ENCODE measurements at places on chromosomes 7 and 10.

DNA sequence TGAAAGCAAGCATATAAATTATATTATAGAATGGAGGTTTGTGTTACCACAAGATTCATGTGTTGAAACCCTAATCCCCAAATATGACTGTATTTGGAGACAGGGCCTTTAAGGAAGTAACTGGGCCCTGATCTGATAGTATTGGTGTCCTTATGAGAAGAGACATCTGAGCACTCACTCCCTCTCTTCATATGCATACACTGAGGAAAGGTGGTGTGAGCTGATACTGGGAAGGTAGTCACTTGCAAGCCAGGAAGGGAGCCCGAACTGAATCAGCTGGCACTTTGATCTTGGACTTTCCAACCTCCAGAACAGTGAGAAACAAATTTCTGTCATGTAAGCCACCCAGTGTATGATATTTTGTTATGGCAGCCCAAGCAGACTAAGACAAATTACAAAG is 66.9 kb upstream of the RHOBTB1 start:
- DNase-seq = no peak

- peak; percentile 59 for DNase-seq
These were observed 17.6 kb upstream of the IMPDH1 start for GRCh38 chr7:128427289-128427891.

- peak; percentile 61 for DNase-seq
These were observed 918 bp upstream of the RPEL1 start for GRCh38 chr10:103244666-103245271.

GRCh38 chr10:61663466-61663865 is 737 bp downstream of the CABCOCO1 start:
- DNase-seq = no peak

GRCh38 chr10:75379212-75379724 is 22.3 kb downstream of the ZNF503 start:
- no peak for DNase-seq

DNA sequence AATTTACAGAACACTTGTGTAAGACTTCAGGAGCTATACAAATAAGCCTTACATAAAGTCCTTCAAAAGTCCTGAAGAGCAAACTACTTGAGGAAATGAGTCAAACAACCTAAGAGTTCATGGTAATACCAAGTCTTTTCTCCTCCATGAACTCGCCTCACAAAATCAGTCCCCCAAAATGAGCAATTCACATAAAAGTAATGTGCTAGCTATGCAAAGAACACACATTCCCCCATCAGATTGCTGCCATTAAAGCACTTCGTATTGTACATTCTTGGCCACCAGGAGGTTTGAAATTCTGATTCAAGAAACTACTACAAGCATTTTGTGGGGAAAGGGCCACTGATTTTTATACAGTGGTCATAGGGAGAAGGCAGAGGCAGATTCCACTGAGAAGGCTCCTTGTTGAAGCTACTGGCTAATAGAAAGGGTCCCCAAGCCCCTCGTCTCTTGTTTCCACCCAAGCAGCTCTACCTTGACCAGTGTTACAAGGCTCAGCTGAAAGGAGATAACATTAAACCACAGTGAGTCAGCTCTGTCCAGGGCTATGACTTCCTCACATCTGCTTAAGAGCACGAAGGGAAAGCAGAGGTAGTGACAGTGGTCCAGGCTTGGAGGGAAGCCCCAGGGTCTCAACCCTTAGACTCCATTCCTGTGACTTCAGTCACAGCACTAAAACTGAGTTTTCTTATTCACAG is 115.2 kb upstream of the CDK1 start:
- DNase-seq = peak; percentile 7

DNA sequence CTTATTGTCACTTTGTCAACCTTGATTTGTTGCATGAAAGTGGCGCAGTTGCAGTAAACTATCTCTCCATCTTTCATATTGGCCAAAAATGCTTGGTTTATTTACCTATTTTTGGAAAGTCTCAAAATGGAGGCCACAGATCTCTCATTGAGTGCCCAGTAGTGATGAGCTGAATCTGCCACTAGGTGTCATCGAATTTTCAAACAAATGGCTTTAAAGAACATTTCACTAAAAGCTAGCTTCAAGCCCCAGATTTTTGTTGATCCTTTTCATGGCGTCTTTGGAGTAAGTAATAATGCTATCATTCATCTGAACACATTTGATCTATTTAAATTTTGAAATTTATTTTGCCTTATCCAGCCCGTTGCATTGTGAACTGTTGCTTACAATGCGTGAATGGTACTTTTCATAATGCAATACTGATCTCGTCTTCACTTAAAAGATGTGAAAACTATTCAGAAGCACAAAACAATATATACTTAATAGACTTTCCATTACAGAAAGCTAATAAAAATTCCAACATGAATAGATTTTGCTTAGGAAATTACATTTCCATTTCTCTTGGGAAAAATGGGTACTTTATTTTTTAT is 236.2 kb downstream of the DNAJB9 start:
- no peak for DNase-seq

DNA sequence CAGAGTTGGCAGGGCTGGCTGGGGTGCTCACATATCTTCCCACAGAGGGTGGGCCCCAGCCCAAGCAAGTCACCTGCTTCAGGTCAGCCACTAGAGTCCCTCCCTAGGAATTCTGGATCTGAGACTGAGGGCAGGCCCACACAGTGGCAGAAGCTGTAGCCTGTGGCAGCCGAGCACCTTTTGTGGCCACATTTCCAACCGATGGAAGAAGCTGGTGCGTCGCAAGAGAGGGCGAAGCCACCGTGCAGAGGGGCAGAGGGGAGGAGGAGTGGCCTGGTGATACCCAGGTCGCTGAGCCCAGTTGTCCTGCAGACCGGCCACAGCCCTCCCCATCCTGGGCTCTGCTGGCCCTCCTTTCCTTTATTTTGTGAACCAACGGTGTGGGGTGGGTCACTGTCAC is 5.3 kb downstream of the POLM start:
- DNase-seq = no peak

- no peak for DNase-seq
These were observed 20.9 kb downstream of the RAMP3 start for GRCh38 chr7:45178241-45179225.

DNA sequence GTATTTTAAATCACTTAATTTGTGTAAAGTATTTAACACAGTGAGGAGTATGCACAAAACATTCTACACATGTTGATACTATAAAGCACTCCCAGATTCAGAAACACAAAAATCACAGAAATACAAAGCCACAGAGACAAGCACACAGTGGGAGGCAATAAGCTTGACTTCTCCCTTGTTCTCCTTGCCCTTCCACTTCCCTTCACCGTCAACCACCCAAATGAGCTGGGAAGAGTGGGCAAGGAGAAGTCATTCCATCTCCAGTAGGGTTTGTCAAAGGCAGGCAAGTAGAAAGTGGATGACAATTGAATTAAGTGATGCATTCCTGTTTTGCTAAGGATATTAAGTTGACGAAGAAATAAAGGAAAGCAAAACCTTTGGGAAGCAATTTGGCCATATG is 4.2 kb upstream of the TMEM139 start:
- no peak for DNase-seq

- no peak for DNase-seq
These were observed 94.2 kb downstream of the CUBN start for GRCh38 chr10:17035446-17035845.

- DNase-seq = no peak
These were observed 18.8 kb downstream of the TET1 start for GRCh38 chr10:68578974-68579373.

GRCh38 chr10:28928484-28928883 is 251.2 kb downstream of the BAMBI start:
- DNase-seq = no peak

- no peak for DNase-seq
These were observed 79.5 kb downstream of the FAM185A start for GRCh38 chr7:102828286-102828685.

GRCh38 chr7:130218806-130219620 is 11.4 kb downstream of the SSMEM1 start:
- no peak for DNase-seq

DNA sequence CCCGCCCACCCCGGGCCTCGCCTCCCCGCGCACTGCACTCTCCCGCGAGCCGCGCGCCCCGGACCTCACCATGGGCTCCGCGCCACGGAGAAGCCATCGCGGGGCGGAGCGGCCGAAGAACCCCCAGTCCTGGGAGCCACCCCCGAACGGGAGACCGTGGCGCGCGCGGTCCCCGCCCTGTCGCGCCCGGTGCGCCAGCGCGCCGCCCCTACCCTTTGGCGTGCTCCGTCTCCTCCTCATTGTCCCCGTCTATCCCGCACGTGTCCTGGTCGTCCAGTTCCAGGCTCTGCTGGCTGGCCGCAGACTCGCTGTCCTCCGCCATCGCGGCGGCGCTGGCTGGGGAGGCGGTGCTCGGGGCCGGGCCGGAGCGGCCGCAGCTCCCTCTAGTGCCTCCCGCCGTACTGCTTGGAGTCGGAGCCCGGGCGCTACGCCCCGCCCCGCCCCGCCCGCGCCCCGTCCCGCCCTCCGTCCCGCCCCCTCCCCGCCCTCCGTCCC is at the start of gene NMT2:
TSS of gene NMT2 (minus strand) at position 403 of the 495 bp plus-strand sequence. CDS start at position 322, 81 bp downstream.
- no peak for DNase-seq

DNA sequence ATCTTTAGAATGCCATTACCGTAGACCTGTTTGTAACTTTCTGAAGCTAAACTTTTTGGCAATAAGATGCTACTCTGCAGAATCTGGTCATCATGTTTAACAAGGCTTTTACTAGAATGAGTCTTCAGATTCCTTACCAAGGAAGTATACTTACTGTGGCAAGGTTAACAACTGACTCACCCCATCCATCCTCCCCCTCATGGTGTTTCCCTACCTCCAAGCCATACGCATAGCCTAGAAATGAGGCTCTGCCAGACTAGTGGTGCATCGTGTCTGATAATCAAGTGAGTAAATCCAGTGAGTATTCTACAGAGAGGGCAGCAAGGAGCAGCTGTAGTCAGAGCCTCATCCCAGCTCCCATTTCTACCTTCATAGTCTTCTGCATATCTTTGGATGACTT is 223.6 kb downstream of the IPMK start:
- no peak for DNase-seq

DNA sequence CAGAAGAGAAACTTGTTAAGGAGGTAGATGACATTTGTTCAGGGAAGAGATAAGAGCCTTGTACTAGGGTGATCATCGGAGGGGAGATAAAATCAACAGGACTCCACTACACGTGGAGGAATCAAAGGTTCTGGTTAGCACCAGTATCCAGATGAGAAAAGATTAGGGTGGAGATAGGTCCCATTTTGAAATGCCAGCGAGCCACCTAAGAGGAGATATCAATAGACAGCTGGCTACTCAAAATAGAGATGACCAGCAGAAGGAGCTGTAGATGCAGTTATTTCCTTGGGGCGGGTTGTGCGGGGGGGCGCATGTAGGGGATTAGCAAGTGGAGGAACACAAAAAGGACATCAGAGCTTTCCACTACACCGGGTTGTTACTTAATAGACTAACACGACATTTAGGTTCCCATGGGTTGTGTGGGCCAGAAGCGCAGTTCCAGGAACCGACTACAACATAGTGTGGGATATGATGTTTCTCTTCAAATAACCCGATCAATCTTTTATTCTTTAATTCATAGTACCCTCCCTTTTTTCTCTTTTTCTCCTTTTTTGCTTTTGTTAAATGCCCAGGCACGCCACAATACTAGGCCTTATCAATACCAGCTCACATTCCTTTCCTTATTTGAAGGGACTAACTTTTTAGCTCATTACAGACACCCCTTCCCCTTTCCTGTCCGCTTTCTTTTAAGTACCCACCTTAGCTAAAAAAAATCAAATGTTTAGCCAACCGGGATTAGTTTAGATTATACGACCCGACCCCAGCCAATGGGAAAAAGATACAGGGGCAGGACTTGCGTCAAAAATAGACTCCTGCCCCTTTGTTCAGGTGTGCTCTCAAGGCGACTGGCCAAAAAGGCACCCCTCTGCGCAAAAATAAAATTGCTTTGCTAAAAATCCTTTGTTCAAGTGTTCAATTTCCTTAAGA is 2.0 kb upstream of the KIF11 start:
- no peak for DNase-seq

DNA sequence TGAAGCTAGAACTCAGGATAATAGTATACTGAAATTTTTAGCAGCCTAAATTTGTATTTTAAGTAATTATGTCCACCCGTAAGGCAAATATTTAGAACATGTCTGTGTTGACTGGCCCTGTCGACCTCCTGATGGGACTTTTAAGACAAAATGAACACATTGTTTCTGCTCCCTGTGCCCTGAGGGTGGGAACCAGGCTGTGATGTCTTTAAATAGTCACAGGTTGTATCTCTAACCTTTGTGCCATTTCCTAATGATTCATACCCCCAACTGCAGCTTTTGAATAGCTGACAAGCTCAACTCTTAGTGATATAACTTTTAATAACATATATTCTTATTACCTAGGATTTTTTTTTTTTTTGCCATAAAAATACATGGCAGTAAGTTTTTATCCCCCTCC is 494.9 kb upstream of the AKR1E2 start:
- DNase-seq = no peak

GRCh38 chr10:82660205-82660604 is 785.2 kb downstream of the NRG3 start:
- DNase-seq = no peak

- DNase-seq = no peak
These were observed 31.3 kb downstream of the GPER1 start for GRCh38 chr7:1119201-1119600.

GRCh38 chr7:30269490-30269889 is 14.9 kb upstream of the ZNRF2 start:
- no peak for DNase-seq

DNA sequence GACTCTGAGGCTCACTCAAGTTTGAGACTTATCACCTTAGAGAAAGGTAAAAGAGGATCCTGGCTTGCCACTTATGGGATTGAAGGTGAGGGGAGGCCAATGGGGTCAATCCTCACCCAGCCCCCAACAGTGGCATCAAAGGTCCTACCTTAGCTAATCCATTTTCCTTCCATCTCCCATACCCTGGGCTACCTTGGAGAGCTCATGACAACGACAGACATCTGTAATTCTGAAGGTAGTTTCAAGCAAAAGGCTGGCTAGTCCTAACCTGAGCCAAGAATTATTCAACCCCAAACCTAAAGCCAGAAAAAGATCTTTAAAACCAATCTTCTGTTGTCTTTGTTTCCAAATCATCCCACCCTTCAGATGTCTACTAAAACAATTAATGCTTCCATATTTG is 179.2 kb upstream of the GHITM start:
- DNase-seq = no peak

- DNase-seq = no peak
These were observed 100.3 kb downstream of the FAS start for GRCh38 chr10:89090756-89091445.
